ENCODE measurements at places on chromosomes 6 and 20.
A peak's percentile ranks its signal among the peaks of the same experiment; 100 is the strongest.

DNA sequence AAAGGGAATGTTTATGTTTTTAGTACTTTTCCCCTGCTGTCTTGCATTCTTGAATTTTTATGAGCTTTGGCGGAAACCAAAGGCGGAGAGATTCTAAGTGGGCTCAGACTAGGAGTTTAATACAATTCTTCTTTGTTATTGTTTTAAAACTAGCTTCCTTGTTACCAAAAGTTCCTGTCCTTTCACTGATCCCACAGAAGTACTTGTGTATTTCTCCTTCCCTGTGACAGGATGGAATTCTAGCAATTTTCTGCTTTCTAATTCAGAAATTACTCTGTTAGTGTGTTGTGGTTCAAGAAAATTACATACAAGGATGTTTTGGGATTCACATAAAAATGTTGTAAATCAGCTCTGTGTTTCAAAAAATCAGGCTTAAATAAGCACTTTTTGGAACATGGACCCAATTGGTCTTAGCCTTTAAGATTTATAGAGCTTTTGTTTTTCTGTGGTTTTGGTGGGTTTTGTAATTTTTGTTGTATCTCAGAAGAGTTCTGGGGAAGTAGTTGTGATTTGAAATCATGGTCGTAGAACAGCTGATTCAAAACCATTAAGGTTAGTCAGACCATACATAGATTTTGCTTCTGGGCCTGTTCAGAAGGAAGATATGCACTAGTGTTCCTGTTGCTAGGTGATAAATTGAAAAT, 17.6 kb upstream of the CTAGE9 start:
- DNase-seq: no peak

- no peak for DNase-seq
Measured at GRCh38 chr20:46108435-46108841, 9.7 kb upstream of the CD40 start.

GRCh38 chr6:75130784-75131183, 75.1 kb downstream of the COL12A1 start:
- no peak for DNase-seq

GRCh38 chr20:18380908-18381529, 85.8 kb downstream of the DZANK1 start:
- no peak for DNase-seq

GRCh38 chr6:92380803-92381601, 1038.4 kb downstream of the EPHA7 start:
- DNase-seq: no peak

DNA sequence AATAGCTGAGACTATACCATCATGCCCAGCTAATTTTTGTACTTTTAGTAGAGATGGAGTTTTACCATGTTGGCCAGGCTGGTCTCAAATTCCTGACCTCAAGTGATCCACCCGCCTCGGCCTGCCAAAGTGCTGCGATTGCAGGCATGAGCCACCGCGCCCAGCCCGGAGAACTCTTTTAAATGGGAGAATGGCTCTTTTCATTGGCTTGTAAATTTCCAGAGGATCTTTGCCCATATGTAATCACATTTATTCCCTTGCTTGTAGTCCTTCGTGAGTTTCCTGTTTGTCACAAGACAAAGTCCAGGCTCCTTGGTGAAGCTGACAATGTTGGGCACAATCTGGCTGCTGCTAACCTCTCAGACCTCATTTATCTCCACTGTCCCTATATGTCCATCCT, 135.1 kb downstream of the CEP57L1 start:
- DNase-seq: no peak

DNA sequence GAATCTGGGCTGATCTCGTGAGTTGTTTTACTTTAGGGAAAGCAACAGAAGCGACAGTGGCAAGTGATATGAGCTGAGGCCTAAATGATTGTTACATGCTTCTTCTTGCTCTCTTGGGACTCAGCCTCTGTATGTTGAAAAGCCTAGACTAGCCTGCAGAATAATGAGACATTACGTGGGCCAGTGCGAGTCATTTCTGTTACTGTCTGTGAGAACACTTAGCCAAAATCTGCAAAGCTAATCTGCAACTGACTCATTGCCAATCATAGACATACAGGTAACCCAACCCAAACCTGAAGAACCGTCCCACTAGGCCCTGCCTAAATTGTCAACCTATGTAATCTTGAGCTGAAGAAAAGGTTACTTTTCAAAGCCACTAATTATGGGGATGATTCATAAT, 77.4 kb upstream of the F13A1 start:
- DNase-seq: no peak

DNA sequence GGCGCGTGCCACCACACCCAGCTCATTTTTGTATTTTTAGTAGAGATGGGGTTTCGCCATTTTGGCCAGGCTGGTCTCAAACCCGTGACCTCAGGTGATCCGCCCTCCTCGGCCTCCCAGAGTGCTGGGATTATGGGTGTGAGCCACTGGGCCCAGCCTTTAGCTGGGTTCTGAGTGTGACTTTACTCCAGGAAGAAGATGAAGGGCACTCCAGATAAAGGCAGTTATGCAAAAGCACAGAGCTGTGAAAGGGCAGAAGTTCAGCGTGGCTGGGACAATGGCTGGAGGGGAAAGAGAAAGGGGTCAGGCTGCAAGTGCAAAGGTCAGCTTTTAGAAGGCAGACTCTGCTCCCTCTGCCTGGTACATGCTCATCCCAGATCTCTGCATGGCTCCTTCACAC, 39.7 kb downstream of the MAP3K5 start:
- DNase-seq: no peak

GRCh38 chr6:148649454-148649963, 97.3 kb upstream of the UST start:
- no peak for DNase-seq

DNA sequence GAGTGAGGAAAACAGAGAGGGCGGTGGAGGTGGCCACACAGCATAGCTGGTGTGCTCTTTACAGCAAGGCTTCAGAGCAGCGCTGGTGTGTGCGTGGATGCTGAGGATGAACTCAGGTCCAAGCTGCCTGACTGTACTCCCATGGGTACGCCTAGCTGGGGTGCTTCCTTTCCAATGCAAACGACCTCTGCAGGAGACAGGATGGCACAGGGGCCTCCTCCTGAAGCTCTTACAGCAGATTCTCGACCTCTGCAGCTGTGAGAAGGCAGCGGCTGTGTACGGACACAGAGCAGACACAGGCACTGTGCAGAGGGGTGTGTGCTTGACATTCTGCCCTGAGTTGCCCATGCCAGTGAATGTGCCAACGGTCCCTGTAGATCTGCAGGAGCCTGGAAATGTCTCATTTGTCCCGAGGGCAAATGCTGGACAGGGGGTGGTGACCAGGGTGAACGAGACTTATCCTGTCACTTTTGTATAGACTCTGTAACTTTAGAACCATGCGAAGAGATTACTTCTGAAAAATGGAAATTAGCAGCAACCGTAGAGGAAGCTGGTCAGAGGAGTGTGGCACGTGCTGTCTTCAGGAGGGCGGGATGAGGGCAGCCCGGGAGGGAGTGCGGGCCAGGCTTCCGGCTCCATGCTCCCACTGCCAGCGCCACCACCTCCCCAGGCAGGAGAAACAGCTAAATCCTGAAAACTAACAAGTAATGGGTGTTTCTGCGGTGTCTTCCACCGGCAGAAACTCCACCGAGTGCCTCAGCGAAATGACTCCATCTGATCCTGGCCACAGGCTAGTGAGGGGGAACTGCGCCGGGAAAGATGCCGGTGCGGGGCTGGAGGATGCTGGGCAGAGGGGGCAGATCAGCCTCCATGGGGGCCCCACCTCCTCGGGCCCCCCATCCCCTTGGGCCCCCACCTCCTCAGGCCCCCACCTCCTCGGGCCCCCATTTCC, 120.9 kb upstream of the RPS6KA2 start:
- peak; percentile 43 for DNase-seq

DNA sequence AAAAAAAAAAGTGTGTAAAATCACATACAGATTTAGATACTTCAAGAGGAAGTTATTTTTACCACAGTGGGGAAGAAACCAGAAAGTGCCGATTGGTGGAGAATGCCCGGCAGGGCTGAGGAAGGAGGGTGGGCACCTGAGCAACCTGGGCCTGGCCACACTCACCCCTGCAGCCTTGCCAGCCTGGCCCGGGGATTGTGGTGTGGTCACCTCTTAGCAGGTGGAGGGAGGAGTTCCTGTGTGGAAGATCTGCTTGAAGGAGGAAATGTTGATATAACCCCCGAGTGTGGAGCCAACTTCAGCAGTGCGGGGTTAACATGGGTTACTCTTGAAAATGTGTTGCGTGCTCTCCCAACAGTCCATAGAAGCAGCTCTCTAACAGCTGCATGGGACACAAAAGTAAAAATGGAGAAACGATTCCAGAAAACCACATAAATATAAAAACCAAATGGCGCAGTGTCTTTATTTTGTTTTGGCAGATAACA, 14.7 kb downstream of the UST start:
- DNase-seq: no peak

GRCh38 chr6:33314515-33314942, 651 bp upstream of the TAPBP start:
- peak; percentile 68 for DNase-seq

GRCh38 chr6:169622618-169623017, 79.2 kb downstream of the WDR27 start:
- peak; percentile 8 for DNase-seq

DNA sequence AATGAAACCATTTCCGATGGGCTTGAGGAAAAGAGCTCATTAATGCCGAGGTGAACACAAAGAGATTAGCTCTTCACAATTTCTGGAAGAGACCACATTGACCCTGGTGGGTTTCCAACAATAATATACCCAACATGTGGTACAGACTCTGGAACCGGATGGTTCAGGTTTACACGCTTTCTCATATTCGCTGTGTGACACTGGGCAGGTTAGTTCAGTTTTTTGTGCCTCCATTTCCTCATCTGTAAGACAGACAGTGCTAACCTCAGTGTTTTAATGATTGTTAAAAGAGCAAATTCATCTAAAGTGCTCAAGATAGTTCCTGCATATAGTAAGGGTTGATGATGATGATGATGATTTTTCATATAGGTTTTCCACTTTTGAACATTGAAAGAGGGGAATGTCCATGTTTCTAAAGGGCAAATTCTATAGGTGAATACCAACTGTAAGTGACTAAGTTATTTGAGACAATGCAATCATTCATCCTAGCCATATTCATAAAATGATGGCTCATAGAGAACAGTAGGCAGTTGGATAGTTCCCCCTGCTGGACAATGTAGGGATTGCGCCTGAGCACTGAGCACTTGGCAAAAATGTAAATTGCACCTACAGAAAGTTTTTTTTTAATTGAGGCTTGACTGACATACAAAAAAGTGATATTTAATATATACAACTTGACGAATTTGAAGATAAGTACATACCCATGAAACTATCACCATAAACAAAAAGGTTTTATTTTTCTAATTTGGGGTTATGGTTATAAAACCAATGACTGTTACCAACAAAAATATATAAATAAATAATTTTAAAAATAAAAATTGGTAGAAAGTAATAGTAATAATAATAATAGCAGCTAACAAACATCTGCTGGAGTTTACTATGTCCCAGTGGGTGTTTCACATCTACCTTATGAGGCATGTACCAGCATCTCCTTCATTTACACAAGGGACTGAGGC, 2.1 kb upstream of the PERP start:
- peak; percentile 49 for DNase-seq

GRCh38 chr20:19897891-19898290, 119.3 kb upstream of the NAA20 start:
- DNase-seq: no peak

DNA sequence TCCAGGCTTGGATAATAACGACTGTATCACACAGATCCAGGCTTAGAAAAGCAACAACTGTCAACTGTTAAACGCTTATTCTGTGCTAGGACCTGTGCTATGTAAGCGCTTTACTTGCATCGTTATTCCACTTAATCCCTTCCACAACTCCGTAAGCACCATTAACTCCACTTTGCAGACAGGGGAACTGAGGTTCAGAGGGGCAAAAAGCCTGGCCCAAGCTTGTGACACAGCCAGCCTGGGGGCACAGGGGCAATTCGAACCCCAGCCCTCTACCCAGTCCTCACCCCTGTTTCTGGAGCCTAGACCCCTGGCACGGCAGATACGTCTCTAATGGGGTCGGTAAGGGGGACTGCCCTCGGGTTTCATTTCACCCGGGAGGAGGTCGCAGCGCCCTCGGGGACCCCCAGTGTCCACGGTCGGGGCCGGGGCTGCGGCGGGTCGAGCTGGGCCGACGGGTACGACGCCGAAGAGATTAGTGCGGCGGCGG, 411 bp downstream of the DSN1 start:
- no peak for DNase-seq

DNA sequence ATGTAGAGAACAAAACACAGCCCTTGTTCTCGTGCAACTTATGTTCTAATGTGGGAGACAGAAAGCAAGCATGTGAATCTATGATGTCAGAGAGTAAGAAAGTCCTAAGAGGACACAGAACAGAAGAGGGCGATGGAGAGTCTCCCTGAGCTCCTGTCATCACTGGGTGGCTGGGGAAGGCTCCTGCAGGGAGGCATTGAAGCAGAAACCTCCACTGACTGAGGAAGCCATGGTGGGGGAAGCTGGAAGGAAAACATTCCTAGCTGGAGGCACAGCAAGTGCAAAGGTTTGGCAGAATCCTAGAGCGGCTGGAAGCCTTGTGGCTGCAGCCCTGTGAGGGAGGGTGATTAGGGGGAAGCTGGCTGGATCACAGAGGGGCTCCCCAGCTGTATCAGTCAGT, 248.0 kb downstream of the CDH26 start:
- DNase-seq: no peak

DNA sequence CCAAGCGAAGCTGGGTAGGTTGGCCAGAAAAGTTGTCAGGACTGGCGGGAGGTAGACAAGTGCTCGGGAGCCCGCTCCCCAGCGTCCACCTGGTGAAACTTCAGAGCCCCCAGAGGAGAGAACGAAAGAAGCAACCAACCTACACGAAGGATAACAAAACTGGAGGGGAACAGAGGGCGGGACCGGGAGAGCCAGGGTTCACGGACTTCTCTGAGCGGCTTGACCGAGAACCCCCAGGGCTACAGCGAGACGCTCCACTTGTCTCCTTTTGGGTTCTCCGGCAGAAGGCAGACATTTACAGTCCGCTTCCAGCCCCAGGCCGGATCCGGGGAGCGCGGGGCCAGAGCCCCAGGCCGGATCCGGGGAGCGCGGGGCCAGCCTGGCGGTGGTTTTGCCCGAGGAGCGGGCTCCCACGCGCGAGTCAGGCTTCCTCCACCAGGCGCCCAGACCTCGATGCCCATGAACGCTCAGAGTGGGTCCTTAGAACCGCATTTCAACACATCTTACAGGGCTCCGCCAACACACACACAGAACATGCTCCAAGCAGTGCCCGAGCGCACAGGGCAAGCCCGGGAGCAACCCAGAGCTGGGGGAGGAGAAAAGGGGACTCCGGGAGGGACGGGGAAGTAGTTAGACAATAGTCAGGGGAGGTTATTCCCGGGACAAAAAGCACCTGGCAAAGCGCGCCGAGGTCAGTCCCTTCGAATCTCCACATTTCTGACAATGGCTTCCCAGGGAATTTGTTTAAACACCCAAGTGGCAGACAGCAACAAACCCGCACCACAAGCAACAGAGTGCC, 1.1 kb downstream of the PTPRK start:
- no peak for DNase-seq

DNA sequence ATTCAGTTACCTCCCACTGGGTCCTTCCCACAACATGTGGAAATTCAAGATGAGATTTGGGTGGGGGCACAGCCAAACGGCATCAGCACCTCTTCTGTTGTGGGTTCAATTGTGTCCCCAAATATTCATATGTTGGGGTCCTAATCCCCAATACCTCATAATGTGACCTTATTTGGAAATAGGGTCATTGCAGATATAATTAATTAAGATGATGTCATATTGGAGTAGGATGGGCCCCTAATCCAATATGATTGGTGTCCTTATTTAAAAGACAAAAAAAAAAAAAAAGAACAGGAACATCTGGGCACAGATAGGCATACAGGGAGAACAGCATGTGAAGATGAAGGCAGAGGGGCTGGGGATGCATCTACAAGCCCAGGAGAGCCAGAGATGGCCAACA, 89.4 kb downstream of the BFSP1 start:
- DNase-seq: no peak
